T-cell (primary cell): ENCODE measurements at places on chromosomes 2 and 18.

DNA sequence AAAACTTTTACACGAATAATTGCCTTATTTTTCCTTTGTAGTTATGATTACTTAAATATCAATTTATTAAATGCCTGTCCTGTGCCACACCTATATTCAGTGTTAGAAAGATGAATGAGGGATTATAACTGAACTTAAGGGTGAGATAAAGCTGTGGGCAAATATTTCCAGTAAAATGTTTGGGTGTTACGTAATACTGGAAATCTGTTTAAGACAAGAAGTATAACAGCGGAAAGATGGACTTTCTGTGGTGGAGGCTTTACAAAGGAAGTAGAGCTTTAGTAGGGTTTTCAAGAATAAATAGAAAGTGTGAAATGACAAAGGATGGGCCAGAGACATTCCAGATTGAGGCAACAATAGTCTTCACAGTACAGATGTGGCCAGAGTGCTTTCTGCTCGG is 927.0 kb downstream of the DPP10 start:
- no peak for DNase-seq

GRCh38 chr18:61854578-61855448 is 38.0 kb downstream of the RNF152 start:
- no peak for DNase-seq

GRCh38 chr2:102000813-102001766 is 9.3 kb downstream of the IL1R2 start:
- no peak for DNase-seq

- no peak for DNase-seq
Measured at GRCh38 chr2:88182721-88183120, 12.6 kb downstream of the THNSL2 start.

GRCh38 chr2:130835766-130836015 is 1.0 kb upstream of the ARHGEF4 start:
- DNase-seq = no peak

GRCh38 chr2:209113026-209113425 is 310.8 kb upstream of the MAP2 start:
- DNase-seq = no peak

DNA sequence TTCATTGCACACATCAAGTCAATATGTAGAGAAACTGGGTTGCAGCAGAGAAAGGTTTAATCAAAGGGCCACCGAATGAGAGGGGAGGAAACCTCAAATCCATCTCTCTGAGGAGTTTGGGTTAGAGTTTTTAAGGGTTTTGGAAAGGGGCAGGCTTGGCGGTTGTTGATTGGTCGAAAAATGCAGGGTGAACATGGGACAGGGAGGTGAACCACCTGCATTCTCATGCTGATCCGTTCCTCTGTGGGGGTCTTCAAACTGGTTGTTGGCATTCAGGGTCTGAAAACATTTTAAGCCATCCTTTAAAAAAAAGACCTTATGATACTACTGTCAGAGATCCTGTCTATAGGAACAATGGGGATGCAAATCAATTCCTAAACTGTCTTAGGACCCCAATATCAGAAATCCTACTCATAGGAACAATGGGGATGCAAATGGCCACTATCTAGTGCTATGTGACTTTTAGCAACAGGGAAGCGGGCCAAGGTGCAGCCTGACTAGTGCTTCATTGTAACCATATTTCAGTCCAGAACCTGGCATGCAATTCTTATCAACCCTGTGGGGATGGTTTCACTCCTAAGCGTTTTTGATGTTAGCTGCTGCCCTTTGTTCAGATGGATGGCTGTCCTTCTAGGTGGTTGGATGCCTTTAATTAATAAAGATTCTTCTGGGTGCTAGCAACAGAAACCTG is 120.1 kb upstream of the MGAT5 start:
- DNase-seq = no peak

DNA sequence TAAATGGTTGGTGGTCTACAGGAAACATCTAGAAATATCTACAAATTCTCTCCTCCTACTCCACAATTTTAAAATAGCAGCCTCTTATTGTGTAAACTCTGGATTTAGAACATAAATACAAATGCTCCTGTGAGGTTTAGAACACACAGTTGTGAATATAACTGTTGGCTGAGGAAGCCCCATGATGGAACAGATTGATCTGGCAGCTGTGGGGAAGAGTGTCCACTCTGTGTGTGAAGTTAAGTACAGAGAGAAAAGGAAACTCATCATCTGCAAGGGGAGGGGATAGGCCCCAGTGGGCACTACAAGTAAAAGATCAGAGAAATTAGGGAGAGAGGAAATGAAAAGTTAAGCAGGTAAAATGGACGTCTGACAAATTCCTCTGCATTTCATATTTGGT is 422.7 kb upstream of the FSHR start:
- no peak for DNase-seq

GRCh38 chr2:240127191-240127750 is 8.8 kb downstream of the COPS9 start:
- DNase-seq = no peak

- no peak for DNase-seq
Measured at GRCh38 chr2:200042102-200042735, 86.8 kb downstream of the MAIP1 start.

- DNase-seq = no peak
Measured at GRCh38 chr2:138691667-138692066, 88.5 kb downstream of the NXPH2 start.

DNA sequence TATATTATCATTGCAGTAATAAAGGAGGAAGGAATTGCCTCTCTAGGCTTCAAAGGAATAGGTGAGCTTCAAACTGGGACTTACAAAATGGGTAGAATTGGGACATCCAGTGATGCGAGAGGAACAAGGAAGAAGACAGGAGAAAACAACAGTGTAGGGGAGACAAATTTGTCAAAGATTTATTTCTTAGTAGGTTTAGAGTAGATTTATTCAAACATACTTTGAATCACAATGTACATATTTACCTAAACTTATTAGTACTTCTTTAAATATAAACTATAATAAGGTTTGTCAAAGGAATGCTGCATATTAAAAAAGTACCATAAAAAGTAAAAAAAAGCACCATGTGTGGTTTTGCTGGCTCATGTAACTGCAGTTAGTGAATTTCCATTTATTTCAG is 161.4 kb upstream of the CDH2 start:
- DNase-seq = no peak

- no peak for DNase-seq
Measured at GRCh38 chr2:15510131-15510530, 51.0 kb downstream of the NBAS start.

DNA sequence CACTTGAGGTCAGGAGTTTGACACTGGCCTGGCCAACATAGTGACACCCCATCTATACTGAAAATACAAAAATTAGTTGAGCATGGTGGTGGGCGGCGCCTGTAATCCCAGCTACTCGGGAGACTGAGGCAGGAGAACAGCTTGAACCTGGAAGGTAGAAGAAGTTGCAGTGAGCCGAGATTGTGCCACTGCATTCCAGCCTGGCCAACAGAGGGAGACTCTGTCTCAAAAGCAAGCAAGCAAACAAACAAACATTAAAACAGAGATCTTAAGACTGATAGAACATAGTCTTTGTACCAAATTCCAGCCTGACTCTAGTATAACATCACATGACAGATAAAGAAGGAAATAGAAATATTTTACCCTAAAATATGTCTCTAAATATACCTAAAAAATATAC is 168.1 kb downstream of the PTPRM start:
- no peak for DNase-seq

DNA sequence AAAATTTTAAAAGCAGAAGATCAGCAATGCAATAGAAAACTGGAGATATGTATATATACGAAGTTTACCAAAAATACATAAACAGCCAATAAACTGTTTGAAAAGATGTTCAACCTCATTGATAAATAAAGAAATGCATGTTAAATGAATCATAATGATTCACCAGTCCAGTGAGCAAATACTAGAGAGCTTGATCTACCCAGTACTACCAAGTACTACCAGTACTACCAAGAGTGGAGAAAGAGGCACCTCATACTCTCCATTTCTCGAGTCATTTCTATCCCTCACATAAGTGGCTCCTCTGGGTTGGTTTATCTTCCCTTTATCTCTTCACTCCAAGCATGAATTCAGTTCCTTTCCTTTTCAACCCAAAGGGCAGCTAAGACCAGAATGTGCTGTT is 138.9 kb downstream of the MREG start:
- DNase-seq = no peak

DNA sequence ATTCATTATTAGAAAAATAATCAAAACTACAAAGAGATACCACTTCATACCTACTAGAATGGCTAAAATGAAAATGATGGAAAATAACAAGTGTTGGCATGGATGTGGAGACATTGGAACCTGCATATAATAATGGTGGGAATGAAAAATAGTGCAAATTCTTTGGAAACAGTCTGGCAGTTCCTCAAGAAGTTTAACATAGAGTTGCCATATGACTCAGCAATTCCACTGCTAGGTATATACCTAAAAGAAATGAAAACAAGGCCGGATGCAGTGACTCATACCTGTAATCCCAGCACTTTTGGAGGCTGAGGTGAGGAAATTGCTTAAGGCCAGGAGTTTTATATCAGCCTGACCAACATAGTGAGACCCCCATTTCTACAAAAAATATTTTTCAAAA is 41.6 kb upstream of the ACYP2 start:
- DNase-seq = no peak

DNA sequence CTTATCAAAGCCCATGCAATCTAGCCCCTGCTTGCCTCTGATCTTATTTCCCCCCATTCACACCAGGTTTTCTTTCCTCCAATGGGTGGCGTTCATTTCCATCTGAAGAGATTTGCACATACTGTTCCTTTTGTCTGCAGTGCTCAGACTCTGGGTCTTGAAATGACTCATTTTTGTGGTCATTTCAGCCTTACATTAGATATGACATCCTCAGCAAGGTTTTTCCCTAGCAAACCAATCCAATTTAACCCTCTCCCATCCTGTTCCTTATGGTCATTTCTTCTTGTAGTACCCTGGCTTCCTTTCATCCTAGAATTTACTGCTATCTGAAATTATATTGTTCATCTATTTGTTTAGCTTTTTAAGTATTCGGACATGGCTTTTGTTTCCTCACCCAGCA is 42.5 kb upstream of the SCN1A start:
- DNase-seq = no peak

DNA sequence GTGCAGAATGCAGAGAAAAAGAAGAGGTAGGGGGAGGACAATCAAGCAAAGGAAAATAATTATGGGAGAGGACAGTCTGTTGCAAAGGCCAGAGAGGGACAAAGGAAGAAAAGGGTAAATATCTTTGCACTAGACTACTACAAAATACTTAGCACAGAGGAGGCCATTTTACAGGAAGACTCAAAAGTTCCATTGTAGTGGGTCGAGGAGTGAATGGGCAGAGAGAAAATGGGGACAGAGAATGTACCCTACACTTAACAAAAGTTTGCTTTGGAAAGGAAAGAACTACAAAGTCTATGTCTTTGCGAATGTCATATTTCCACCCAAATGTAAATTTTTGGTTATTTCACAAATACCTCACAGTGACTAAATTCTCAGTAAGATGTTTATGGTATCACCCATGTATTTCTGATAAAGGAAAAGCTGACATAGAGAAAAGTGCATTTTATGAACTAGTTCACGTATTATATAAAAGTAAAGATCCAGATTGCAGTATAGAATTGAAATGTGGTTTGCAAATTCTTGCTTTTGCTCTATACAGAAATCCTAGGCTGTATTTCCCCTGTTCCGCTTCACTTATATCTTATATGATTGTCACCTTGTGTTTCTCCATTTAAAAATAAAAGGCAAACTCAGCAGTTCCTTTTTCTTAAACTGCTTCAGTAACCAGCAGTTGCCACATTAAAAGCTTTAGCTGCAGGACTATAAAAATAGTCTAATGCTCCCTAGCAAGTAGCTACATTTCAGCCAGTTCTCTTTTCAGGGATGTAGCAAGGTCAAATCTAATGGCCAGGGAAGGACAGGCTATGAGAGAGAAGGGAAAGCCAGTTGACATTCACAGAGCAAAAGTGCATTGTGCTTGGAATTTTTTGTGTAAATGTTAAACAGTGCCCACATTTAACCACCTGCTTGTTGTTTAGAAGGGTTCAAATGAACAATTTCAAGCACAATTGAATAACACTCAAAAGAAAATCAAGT is 79.7 kb upstream of the CYTIP start:
- no peak for DNase-seq

DNA sequence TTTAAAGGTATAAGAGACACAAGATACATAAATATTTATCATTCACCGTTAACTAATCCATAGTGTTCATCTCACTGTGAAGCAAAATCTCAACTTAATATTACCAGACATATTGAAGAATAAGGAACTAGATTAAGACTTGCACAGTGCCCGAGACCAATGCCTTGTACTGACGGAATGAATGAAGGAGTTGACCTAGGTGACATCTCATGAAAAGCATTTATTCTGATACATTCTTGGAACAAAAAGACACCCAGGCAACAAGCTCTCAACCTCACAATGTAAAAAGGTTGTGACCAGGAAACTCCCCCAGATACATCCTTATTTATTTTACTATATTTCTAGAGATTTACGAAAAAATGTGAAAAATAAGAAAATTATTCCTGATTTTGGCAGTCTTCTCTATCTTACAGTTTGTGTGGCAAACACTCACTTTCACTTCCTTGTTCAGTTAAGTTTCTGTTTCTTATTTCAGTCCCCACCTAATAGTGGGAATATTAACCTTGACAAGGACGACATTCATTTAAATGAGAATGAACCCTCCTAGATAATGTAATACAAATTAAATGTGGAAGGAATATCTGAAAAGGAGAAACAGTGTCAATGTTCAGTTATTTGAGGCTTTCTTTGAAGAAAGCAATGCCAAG is 28.4 kb downstream of the M1AP start:
- no peak for DNase-seq

DNA sequence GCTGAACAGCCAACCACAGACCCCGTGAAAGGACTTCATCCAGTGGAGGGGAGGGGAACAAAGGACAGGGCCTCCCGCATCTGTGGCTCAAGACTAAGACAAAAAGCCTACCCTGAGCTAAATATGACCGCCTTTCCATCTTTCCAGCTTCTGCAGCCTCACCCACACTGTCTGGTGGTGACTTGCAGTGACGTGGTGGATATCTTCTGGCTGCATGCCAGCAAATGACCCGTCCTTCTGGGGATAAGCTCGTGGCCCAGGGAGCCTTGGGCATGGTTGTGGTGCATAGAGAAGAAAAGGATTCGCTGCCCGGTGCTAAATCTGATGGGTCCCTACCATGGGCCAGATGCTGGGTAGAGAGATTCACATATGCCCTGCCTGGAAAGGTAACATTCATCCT is 8.7 kb upstream of the NGEF start:
- DNase-seq = no peak

DNA sequence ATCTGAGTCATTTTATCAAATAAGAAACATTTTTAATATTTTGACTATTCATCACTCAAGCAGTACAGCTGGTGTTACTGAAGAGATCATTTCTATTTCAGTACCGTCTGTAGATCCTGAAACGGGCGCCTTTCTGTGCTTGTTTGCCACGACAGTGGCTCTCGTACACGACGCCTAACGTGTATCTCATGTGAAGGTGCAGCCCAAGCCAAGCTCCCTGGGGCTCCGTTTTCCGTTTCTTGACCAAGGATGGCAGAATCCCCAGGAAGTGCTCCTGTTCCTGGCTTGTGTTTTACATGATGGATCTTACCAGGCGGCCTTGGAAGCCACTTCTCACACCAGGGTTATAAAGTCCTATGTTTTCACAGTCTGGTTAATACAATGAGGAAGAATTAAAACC is 320.6 kb downstream of the GBX2 start:
- DNase-seq = no peak

GRCh38 chr2:217864963-217865772 is 137.6 kb downstream of the TNS1 start:
- no peak for DNase-seq
